ENCODE measurements at places on chromosomes 2 and 18.

GRCh38 chr18:33578518-33579348 is 714 bp downstream of the ASXL3 start:
- peak; percentile 69 for DNase-seq

DNA sequence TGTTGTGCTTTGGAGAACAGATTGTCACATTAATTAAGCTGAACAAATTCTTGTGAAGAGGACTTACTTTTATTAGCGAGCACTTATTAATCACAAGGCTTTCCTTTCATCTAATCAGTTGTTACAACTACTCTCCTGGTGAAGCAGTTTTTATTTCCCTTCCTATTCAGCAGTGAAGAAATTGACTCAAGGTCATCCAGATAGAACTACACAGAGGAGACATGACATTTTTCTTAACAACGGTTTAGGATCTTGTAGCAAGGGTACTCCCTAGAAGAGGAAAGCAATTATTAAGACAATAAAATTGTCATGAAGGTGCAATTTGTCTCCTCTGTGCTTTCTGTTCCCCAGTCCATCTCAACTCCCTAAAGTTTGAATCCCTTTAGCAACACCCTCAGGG is 61.3 kb downstream of the POLE4 start:
- DNase-seq: no peak

DNA sequence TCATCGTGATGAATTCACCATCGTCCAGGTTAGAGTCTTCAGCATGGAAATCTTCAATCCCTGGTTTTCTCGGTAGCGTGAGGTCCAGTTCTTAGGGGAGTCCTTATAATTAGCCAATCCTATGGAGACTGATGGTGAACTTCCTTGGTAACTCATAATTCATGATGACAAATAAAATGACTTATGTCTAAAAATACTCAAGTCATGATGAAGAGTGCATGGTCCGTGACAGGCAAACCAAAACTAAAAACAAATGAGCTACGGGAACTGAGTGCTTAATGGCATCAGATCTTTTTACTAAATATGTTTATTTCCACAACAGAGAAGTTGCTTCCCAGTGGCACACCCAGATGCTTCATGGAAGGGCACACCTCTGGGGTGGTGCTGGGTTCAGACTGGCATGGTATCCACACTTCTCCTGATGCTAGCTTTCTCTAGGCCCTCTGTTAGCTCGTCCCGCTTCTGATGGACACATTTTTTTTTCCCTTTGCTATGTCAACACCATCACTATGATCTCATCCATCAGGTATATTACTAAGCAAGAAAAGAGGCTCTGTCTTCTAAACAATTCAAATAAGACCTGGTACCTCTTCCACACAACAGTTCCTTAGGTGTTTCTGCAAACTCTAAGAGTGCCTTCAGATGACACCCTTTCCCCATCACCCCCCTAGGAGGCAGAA is 92.8 kb upstream of the NEDD4L start:
- no peak for DNase-seq

DNA sequence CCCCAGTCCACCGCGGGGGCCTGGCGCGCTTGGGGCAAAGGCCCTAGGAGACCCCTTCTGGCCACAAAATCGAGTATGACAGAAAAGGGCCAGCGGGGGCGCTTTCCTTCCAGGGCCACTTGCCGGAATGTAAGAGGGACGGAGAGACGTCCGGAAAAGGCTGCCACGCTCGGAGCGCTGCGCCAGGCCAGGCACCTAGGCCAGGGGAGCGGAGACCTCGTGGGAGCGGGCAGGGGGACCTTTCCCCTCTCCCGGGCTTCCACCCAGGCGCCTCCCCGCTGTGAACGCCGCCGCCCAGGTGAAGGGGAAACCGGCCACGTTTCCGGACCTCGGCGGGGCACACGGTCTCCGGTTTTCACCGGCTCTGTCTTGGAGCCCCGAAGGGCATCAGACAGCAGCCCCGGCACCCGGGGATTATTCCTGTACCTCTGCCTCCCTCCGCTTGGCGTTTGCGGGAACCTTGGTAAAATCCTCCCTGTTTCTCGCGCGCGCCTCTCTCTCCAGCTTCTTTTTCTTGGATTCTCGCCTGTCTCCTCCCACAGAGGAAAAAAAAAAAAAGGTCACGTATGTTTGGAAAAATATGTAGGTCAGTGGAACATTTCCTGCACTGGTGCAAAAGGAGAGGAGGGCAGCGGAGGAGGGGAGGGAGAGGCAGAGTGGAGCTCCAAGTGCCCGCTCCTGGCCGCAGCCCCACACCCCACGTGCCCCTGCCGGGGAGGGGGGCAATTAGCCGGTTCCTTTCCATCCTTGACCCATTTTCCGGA is 1.2 kb upstream of the NPAS2 start:
- DNase-seq: peak; percentile 72

DNA sequence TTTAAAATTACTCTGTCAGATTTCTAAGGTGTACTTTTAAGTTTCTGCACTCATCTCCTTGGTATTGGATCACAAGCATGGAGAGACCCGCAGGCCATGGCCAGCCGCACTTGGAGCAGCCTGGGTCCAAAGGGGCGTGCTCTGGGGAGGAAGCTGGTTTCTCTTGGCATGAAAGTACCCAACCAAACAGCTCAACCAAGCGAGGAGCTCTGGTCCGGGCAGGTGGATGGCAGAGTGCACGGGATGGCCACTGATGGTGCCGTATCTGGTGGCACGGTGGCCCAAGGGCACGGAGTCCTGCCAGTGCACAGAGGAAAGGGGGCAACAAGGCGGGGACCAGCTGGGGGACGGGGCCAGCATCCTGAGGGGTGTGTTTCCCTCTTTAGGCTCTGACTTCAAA is 32.2 kb upstream of the MCFD2 start:
- no peak for DNase-seq

DNA sequence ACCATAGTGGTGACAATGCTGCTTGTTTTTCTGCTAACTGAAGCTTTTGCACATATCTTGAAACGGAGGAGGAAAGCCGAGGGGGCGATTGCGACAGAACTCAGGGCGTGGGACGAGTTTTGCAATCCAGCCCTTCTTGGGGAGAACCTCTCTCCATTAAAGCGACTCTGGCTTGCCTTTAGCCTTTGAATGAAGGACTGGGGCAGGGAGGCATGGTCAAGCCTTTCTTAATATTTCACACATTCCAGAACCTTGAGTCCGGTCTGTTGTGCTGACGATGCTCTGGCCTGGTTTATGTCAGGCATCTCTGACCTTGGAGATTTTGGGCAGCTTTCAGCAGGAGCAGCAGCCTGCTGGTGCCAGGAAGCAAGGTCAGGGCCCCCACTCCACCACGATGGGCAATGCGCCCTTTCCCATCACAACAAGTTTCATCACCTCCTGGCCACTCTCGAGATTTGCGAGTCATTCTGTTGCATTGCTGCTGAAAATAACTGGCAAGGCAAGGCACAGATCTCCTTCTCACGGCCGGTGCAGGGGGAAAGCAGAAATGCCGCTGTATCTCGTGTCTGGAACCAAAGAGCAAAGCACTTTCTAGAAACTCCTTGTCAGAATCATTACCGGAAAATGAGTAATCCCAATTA is 10.8 kb downstream of the EMILIN2 start:
- no peak for DNase-seq

GRCh38 chr2:98634406-98635092 is 26.2 kb downstream of the UNC50 start:
- peak; percentile 58 for DNase-seq

- no peak for DNase-seq
These were observed 131.0 kb upstream of the COPS8 start for GRCh38 chr2:236954641-236955040.

GRCh38 chr2:43251171-43251731 is 24.8 kb upstream of the ZFP36L2 start:
- peak; percentile 49 for DNase-seq

DNA sequence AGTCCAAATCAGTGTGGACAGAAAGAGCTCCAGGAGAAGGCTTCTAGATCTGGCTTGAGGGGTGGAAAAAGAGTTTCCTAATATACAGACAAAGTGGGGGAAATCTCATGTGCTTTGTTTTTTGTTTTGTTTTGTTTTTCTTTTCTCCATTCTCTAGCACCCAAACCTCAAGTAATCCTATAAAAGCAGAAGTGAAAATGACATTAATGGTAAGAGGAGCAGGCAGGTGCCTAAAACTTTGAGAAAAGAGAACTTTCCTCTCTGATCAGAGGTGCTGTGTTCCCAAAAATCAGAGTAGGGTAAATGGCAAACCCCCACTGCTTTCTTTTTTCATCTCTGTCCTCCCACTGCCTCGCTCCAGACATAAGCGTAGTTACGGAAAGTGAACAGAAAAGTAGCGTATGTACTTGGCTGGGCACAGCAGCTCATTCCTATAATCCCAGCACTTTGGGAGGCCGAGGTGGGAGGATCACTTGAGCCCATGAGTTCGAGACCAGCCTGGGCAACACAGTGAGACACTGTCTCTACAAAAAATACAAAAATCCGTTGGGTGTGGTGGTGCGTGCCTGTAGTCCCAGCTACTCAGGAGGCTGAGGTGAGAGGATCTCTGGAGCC is 77.8 kb downstream of the FAM161A start:
- DNase-seq: no peak

DNA sequence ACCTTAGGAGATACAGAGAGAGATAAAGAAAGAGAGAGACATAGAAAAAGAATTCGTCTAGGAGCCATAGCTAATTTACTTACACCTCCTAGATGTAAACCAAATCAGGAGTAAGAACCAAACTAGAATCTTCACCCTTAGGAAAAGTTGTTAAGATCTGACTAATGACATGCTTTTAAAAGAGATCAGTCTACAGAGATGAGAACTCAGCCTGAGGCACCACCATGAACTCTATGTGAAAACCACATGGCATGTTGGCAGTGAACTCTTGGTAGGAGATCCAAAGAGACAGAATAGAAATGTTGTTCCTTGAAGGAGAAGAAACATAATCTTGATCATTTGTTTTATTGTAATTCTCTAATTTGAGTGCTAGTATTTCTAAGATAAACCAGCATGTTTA is 585.4 kb upstream of the ID2 start:
- DNase-seq: no peak

DNA sequence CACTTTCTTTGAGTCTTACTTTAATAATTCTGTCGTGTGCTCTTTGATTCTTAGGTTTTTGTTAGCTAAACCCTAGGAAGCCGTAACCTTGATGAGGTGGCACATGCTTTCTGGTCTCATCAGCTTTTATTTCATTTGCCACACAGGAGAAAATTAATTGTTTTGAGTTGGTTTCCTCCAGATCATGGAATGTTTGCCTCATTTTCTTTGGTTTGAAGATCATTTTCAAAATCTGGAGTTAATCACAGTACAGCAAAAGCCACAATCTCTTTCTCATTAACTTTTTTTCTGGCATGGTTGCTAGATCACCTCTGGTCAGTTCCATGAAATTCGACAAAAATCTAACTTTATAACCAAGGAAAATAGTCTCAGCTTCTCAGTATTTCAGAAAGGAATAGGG is 182.9 kb downstream of the MYO1B start:
- no peak for DNase-seq

DNA sequence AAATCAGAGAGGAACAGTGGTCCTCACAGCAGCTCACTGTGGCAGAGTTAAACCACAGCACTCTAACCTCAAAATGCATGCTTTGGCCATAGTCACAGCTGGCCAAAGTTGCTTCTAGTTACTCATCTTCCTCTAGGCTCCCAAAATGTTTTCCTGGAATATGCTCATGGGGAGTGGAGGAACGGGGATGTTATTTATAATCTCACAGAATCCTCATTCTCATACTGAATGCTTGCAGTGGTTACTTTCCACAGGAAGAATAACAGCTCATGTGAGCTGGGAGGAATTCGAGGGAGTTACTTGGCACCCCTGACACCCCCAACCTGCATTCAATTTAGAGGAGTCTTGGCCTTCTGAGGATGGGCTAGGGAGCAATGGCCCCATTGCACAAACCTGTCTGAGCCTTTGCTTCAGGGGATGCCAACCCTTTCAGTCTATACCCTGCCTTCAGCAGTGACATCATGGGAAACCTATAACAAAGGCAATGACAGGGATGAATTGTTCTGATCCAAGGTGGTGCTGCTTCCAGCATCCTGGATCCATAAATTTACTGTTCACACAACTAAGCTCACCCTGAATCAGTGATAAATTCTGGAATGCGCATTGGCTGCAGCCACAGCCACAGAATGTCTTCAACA is 22.4 kb upstream of the CCBE1 start:
- no peak for DNase-seq

DNA sequence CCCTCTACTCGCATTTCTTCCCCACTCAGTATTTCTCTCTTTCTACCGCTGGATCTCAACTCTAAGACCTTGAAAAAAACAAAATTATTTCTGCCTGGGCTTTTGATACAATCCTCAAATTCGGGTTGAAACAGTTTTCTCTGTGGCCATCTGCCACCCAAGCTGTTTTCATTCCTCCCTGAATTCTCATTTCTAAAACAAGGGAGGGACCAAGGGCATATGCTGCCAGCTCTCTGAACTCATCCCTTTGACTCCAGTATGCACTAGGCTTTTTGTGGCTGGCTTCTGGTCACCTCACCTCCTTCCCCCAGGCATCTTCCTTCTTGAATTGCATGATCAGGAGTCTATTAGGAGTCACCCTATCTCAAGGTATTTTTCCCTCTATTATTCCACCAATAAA is 49.5 kb downstream of the CCDC148 start:
- DNase-seq: no peak

DNA sequence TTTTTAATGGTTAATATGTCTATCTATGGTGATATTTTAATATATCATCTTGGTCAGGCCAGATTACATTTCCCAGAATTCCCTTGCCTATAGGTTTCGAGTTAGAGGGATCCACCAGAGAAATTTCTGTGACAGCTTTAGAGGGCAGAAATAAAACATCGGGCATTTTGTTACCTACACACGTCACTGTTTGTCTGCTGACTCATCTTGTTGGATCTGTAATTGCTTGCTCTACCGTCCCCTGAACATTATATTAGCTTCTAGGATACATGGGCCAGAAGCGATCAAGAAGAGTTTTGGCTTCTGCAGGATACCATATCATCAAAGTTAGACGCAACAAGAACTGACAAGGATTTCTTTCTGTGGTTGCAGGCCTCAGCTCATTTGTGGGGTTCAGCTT is 795.8 kb upstream of the GCFC2 start:
- DNase-seq: no peak

GRCh38 chr2:38322224-38322914 is 54.7 kb downstream of the ATL2 start:
- no peak for DNase-seq

- no peak for DNase-seq
These were observed 62.9 kb downstream of the EML4 start for GRCh38 chr2:42232024-42232423.

DNA sequence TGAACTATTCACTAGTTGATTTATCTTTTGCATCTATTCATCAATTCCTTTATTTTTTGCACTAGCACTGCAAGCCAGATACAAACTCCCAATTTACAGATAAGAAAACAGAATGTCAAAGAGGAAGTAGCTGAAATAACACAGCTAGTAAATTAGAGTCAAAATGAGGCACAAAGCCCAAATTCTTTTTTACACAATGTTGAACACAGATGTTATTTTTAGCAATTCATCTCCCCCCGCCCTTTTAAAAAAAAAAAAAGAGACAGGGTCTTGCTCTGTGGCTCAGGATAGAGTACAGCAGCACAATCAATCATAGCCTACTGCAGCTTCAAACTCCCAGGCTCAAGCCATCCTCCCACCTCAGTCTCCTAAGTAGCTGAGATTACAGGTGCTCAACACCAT is 127.8 kb downstream of the CCBE1 start:
- no peak for DNase-seq

- no peak for DNase-seq
These were observed 58.2 kb downstream of the PMAIP1 start for GRCh38 chr18:59957957-59958356.

All from iPS-NIHi11 (cell line).